ENCODE measurements at places on chromosomes 3 and 15.

GRCh38 chr3:31014317-31015040 lies 120.0 kb upstream of the GADL1 start:
- DNase-seq, result no peak

DNA sequence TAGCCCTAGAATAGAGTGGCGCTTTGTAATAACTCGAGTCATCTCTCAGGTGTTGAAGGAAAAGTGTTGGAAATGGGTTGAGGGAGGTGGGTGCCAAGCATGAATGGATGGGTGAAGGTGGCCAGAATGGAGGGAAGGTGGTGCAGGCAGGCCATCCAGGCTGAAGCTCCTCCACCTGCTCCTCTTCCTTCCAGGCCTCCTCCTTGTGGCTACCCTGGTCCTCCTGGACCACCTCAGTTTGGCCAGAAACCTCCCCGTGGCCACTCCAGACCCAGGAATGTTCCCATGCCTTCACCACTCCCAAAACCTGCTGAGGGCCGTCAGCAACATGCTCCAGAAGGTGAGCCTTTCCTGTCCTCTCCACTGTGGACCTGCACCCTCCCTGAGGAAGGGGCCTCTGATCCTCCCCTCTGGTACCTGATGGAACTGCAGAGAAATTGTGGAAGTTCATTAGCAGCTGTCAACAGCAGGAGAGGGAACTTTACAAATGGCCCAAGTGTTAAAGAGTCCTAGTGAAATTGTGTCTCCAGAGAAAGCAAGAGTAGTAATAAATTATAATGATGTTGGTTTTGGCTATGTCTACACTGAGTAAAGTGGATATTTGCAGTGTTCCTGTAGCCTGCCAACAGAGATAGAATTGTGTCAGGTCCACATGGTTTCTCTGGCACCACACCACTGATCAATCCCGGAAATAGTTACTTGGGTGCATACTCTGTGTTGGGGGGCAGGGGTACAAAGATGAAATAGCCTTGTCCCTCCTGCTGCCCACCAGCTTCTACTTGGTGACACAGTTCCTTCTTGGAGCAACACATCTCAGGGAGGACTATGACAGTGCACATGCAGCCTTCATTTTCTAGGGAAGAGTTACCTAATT lies 1.6 kb downstream of the IL12A start:
- no peak for DNase-seq

DNA sequence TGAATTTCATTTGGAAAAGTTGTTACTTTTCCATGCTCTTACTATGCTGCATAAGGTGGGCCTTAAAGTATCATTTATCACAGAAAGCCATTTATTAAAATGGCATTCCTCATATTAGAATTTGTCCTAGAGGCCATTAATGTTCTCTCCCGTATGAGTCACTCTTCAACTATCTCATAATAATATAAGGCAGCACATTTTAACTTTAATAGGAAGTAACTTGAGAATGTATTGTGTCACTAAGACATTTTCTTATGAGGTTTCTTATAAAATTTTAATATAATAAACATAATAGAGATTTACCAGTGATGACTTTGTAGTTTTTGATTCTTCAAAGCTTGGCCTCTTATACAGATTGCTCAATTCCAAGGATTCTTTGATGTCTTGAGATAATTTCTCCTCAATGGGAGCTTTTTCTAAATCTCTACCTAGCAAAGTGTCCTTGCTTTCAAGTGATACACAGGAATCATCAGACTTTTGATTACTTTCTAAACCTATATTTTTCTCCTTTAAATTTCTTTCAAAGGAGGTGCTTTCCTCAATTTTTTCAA lies 74.7 kb downstream of the ZBBX start:
- no peak for DNase-seq

- no peak for DNase-seq
Measured at GRCh38 chr15:72313448-72313840, 6.5 kb downstream of the CELF6 start.

DNA sequence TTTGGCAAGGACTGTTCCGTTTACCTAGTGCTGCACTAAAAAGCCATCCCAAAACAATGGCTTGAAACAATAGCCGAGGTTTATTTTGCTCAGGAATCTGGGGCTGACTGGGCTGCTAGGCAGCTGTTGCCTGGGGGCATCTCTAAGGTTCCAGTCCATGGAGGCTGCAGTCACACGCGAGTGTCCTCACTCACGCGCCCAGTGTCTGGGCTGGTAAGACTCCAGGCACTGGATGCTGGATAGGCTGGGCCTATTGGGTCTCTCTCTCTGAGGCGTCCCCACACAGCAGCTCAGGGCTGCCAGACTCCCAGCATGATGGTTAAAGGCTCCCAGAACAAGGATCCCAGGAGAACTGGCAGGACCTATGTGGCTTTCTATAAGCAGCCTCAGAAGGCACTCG lies 34.2 kb downstream of the ALS2CL start:
- DNase-seq, result no peak

DNA sequence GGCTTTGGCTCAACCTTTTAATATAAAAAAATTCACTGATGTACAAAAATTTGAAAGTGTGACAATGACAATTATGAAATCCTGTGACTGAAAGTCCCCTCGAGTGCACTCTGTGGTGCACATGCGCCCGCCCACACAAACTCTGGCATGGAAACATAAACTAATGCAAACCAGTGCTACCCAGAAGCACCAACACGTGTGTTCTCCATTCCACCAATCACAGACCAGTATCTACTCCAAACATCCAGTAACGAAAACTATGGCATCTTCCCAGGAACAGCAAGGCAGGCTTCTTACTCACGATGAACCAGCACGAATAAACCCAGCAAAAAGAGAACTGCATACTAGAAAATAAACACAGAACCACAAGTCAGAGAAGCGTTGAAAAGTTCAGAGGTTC lies 11.7 kb upstream of the NMB start:
- no peak for DNase-seq

DNA sequence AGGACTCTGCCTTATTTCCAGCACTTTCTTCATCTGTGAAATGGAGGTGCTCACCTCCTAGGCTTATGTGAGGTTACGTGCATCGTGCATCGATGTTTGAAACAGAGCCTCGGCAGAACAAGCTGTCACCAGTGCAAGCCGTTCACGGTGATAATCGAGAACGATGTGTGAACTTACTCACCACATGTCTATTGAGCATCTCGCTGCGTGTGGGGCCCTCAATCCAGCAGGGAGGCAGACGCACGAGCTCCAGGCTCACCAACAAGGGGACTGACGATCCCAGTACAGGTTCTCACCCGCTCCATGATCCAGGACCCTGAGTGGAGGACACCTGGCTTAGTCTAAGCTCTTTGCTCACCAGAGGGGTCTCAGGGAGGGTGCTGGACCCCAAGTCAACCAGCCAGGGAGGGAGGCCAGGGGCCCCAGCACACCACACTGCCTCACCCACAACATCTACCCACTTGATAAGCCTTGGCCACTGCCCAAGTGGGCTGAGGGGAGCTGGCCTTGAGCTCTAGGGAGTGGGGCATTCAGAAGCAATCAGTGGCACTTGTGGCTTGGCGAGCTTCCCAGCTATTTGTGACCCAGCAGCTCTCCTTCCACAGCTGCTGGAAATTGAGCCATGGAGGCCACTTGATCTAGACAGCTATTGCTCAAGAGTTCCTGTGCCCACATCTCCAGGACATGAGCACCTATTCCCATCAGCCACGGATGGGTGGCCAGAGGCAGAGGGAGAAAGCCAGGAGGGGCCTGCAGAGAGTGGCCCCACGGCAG lies 34.4 kb upstream of the SLC6A1 start:
- no peak for DNase-seq

DNA sequence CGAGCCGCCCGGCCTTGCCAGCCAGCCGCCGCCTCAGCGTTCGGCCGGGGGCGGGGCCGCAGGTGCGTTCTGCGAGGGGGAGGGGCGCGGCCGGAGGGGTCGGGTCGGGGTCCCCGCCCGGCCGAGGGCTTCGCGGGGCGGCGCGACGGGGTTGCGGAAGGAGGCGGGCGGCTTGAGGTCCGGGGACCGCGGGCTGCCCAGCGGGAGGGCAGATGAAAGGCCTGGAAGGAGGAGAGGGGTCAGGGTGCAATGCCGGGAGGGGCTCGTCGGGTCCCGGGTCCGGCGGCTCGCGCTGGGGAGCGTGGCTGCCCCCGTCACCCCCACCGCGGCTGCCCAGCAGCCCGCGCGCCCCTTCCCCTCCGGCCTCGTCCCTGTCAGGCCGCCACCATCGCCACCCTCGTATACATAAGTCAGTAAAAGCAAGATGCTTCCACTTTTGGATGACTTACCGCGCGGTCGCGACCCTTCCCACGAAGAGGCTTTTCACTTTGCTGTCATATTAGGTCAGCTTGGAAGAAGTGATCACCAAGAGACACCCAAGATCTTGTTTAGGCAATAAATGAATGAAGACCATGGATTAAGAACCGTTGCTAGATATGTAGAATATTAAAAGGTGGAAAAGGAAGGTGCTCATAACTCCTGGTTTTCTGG lies 620 bp upstream of the ANP32A start:
- no peak for DNase-seq

- DNase-seq, result no peak
Measured at GRCh38 chr3:183427876-183428446, 458 bp downstream of the MCF2L2 start.

GRCh38 chr15:42069496-42070278 lies 24.7 kb downstream of the PLA2G4D start:
- no peak for DNase-seq

- no peak for DNase-seq
Measured at GRCh38 chr15:33910741-33911140, 57.6 kb upstream of the CHRM5 start.

GRCh38 chr15:73637527-73637926 lies 4.3 kb upstream of the NPTN start:
- no peak for DNase-seq

- no peak for DNase-seq
Measured at GRCh38 chr3:2937055-2937454, 173.1 kb downstream of the IL5RA start.

DNA sequence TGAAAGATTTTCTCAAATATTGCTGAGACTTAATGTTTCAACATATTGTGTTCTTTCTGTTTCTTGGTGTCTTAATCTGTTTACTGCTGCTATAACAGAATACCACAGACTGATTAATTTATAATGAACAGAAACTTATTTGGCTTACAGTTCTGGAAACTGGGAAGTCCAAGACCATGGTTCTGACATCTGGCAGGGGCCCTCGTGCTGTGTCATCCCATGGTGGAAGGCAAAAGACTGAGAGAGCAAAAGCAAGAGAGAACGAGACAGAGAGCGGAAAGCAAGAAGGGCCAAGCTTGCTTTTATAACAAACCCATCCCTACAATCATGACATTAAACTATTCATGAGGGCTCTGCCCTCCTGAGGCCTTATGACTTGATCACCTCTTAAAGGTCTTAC lies 88.7 kb downstream of the ARNT2 start:
- no peak for DNase-seq

DNA sequence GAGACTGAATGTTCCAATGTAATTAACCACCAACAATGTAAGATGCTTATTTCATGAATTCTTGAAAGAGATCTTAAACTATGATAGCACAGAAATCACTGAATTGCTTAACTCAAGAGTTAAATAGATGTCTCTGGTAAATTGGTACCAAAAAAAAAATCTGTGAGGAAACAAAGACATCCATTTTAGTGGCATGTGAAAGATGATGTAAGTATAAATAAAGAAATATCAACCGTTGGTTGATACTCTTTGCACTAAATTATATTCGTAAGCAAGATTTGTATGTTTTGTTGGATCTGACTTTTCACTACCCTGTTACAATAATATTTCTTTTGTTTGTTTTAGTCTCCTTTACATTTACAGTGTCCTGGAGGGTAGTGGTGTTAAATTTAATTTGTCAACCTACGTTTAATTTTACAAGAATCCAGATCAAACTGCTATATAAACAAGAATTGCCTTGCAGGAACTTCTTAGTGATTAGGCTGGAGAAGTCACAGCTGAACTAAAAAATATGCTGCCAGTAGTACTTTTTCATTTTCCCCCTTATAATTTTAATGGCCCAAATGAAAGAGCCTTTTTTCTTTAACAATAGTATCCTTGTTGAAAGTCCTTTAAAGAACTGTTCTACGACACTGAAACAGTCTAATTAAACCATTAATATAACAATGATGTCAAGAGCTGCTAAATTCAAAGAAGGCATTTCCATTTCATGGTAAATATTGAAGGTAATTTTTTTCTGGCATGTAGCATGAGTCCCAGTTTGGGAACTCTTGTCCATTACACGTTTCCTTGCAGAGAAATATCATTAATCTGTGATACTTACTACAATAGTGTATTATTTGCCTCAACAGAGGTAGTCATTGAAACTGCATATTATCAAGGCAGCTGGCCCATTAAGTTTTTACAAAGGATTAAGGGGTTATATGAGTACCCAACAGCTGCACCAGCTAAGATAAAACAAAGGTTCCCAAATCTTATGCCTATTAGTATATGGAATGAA lies 109.6 kb upstream of the PHLDB2 start:
- DNase-seq, result no peak

DNA sequence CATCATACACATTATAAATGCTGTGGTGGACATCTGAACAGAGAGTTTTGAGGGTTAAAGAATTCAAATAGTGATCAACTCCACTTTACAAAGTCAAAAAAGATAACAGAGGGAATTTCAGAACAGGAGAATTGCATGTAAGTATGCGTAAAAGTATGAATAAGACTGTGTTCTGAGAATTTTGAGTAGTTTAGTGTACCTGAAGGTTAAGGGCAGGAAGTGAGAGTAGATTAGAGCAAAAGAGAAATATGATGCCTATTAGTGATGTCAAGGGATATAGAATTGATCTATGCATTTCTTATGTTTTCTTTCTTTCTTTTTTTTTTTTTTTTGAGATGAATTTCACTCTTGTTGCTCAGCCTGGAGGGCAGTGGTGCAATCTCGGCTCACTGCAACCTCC lies 53.1 kb downstream of the TP63 start:
- DNase-seq, result no peak

DNA sequence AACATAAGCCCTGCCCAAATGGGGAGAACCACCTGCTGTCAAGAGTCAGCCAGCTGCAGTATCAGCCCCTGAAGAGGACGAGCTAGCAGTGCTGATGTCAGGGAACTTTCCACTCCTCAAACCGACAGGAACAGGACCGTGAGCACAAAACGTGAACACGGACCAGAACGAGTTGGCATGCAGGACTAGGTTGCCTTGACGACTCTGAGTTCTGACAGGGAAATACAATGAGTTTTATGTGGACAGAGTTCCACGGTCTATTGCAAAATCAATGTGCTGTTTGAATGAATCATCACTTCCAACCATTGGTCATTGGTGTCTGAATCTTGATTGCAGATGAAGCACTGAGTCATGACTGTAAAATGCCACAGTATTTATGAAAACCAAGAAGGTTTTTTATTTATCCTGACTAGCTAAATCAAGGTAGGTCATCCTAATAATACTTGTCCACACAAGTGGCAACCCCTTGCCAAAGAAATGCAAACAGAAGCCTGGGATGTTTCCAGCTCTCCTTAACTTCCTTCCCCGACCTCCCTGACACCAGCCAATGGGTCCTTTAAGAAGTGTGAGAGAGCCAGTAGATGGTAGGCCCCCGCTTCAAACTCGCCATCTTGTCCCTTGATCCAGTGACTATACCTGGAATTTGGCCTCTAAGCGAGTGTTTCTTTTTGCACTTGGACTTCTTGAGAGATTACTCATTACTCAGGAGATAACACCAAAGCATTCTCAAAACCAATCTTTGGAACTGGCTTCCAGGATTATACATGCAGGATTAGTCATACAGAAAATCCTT lies 119.6 kb downstream of the ASB7 start:
- peak; percentile 96 for DNase-seq
